ENCODE measurements at places on chromosomes 12 and 14.

GRCh38 chr14:60184905-60185555 lies 19.8 kb upstream of the DHRS7 start:
- no peak for DNase-seq

GRCh38 chr14:63268771-63269170 lies 50.0 kb downstream of the GPHB5 start:
- DNase-seq = no peak

DNA sequence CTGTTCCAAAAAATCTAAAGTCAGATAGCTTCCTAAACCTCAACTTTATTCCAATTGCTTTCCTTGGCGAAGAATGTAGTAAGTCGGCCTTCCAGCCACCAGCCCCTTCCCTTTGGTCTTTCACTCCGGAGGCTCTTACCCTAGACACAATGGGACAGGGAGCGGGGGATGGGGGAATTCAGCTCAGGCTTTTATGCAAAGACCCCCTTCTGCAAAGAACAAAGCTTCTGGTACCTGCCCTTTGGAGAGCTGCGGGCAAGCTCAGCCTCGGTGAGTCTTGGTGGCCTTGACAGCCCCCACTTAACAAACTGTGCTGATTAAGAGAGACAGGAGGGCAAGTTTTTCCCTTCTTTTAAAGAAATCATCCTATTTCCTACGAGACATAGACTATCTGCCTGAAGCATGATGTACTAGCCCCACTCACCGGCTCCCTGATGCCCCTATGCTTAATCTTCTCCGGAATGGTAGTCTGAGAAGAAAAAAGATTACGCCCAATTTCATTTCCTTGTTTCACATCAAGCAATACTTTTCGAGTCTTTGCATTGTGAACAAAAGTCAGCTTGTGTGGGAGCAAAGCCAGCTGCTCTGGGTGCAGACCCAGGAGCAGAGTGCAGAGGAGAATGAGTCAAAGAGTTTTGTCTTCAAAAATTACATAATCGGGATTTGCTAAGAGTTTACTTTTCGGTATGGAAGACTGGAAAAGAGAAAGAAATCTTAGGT lies 1.5 kb upstream of the NANOG start:
- DNase-seq = no peak

DNA sequence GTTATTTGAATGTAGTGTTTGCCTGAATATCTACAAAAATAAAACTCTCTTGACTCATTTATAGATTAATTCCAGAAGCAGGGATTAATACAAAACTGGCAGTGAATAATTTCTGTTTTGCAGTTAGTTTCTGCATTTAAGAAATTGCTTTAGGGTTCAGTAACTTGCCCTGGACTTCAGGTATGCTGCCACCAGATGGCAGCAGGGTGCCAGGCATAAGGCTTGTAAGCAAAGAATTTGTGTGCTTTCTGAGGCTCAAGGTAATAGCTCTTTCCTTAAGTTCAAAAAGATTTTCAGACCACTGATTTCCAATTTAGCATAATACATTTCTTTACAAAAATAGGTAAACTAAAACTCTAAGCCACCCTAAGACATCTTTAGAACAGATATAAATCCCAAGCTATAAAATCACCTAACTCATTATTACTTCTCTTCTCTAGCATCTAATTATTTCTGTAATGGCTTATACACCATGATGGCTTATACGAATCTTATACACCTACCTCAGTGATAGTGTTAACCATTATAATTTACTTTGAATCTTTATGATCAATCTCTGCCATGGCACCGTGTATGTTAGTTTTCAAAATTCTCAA lies 398.3 kb downstream of the APAF1 start:
- peak; percentile 15 for DNase-seq

DNA sequence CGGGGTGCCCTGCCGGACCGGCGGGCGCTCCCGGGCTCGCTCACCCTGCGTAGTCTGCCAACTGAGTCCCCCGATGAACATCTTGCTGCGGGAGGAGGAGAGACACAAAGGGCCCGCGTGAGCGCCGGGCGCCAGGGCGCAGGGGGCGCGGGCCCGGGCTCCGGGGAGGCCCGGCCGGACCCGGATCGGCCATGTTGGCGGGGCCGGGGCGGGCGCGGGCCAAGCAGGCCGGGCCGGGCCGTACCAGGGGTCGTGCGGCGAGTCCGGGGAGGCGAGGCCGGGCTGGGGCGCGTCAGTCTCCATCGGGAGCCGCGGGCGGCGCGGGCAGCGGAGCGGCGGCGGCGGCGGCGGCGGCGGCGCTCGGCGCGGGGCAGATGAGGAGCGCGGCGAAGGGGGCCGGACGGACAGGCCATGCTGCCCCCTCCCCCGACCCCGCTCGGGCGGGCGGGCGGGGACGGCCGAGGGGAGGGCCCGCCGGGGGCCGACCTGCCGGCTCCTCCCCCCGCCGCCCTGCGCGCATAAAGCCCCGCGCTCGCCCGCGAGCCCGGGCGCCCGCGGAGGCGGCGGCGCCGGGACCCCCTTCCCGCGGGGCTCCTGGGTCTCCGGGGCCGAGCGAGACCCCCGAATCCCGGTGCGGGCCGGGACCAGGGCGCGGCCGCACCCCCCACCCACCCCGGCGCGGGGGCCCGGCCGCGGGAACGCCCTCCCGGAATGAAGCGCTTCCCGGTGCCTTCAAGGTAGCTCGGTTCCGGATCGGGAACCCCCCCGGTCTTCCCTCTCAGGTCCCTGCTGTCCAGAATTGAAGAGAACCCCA lies at the start of gene MSI1:
TSS of gene MSI1 (minus strand) at position 376 of the 814 bp plus-strand sequence. CDS start at position 303, 73 bp downstream.
- DNase-seq = no peak

DNA sequence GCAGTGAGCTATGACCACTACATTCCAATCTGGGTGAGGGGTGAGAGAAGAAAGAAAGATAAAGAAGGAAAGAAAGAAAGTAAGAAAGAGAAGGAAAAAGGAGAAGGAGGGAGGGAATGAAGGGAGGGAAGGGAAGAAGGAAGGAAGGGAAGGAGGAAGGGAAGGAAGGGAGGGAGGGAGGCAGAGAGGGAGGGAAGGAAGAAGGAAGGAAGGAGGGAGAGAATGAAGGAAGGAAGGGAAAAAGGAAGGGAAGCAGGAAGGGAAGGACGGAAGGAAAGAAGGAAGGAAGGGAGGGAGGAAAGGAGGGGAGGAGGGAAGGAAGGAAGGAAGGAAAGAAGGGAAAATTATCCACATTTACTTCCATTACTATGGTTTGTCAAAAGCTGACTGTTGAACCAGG lies 39.4 kb upstream of the HOXC13 start:
- DNase-seq = no peak

- no peak for DNase-seq
Observed at GRCh38 chr12:41981758-41982157, 162.9 kb downstream of the GXYLT1 start.

DNA sequence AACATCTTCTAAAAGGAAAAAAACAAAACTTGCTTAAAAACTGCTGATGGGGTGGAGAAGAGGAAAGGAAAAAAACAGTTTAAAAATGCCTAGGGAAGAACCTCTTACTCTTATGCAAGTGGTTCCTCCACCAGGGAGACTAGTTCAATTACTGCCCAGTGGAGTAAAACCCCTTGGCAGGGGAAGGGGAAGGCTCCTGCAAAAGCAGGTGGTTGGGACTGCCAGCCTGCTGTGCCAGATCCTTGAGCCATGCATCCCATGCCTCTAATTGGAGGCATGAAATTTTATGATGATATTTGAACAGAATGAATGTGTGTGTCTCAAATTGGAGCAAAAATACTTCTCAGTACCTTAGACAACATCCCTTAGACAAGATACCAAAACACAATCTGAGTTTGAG lies 118.8 kb downstream of the FSCB start:
- no peak for DNase-seq

DNA sequence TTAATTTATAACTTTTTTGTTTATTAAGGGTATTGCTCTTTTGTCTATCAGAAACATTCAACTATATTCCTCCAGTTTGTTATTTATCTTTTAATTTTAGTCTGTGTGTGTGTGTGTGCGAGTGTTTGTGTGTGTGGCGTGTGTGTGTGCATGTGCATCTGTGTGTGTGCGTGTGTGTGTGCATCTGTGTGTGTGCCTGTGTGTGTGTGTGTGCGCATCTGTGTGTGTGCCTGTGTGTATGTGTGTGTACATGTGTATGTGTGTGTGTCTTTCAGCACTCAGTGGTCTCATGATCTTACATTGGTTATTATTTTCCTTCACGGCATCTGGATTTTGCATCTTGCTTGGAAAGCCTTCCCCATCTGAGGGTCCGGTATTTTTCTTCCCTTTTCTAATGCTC lies 281.1 kb upstream of the RTL1 start:
- no peak for DNase-seq

DNA sequence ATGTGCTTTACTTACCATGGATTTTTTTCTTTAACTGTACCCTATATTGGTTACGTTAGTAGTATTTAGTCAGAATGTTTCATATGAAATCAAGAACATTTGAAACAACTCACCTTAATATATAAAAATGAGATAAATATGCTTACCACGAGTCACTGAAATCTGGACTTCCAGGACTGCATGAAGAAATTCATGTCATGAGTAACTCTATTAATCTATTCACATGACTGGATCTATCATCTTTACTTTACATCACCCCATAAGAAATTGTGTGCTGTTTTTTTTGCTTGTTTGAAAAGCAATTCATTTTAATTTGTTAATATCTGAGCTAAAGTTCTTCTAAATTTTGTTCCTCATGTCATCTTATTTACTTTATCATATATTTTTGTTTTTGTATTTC lies 5.2 kb downstream of the EPYC start:
- no peak for DNase-seq

- no peak for DNase-seq
Observed at GRCh38 chr14:75153295-75153694, 23.1 kb downstream of the TMED10 start.

- no peak for DNase-seq
Observed at GRCh38 chr14:89740241-89740640, 214.3 kb downstream of the EFCAB11 start.

- no peak for DNase-seq
Observed at GRCh38 chr14:32629236-32629635, 300.1 kb downstream of the AKAP6 start.

DNA sequence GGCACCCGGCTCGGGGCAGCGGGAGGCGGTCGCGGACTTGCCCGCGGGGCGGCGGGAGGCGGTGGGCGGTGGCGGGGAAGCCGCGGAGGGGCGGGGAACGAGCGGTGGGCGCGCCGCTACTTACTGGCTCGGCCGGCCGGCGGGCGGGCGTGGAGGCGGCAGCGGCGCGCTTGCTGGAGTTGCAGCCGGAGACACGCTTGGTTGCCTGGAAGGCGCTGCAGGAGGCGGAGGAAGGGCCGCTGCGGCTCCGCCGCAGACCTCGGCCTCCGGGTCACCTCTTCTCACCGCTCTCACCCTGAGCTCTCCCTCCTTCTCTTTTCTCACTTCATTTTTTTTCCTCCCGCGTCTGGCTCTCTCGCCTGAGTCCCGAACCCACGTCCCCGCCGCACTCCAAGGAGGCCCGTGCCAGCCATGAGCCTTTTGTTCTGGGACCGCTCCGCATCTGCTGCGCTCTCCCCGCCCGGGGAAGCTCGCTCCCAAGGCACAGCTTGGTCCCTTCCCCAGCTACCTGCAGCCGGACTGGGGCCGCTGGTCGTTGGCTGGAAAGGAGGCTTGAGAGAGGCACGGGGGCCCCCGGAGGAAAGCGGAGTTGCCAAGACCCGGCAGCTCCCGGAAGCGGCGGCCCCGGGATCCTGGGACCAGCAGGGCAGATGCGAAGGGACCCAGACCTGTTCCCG lies 592 bp upstream of the KCNK10 start:
- no peak for DNase-seq

DNA sequence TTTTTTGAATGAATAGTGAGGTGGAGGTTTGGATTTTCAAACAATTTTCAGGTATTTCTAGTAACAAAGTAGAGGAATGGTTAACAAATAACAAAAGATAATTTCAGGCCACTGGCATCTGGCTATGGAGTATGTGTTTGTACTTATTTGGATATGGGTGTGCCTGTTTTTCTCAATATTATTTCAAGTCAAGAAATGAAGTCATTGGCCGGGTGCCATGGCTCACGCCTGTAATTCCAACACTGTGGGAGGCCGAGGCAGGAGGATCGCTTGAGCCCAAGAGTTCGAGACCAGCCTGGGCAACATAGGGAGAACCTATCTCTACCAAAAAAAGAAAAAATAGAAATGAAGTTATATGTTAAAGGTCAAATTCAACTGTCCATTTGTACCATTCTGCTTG lies 13.9 kb downstream of the SLC35E3 start:
- no peak for DNase-seq

- DNase-seq = no peak
Observed at GRCh38 chr14:75917946-75918335, 63.9 kb downstream of the TGFB3 start.

DNA sequence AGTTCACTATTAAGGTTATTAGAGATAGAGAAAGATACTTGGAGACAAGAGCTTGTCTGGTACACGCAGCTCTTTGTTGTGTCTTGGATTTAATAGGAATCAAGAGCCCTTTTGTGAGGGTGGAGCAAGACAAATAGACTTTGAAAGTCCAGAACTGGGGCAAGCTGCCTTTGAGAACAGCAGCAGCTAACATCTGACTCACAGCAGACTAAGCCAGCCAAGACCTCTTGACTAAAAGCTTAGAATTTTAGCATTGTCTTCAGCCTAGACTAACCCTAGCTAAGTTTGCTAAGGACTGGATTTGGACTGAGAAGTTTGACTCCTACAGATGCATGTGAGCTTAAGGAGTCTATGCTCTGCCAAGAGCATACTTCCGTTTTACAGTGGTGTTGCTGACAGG lies 201.9 kb upstream of the RBM19 start:
- DNase-seq = no peak

- no peak for DNase-seq
Observed at GRCh38 chr12:98738002-98738401, 92.9 kb downstream of the APAF1 start.

GRCh38 chr12:8045952-8046944 lies 13.7 kb downstream of the FOXJ2 start:
- peak; percentile 39 for DNase-seq

DNA sequence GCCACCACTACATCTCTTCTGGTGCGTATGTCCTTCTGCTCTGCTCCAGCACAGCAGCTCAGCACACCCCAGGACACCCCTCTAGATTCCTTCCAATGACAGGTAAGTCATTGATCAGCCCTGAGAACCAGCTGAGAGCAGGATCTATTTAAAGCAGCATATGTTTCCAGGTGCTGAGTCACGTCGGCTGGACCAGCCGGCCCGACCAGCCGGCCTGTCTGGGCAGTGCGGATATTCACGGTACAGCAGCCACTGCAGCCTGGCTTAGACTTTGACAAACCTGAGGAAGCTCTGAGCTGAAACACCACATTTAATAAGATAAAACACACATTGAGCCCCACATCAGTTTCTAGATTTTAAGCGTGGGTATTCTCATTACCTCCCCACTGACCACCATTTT lies 31.8 kb upstream of the RPH3A start:
- DNase-seq = no peak

Data from GDM1 (cell line).